ENCODE measurements at places on chromosomes 2 and 18. TPM values are rescaled to one million over a fixed set of nuclear protein-coding genes. Genes with fewer than 3 reads are reported as not detected.

The MC4R gene
- 0.35 TPM for total RNA-seq

The KCNIP3 gene
- total RNA-seq: 4.9 TPM

- peak overlapping the region; percentile 62 for H3K27ac ChIP-seq
- peaks cover 34% of the 10 kb centered on the region for H3K4me1 ChIP-seq
- DNase-seq: no peak
- no peaks in the 10 kb centered on the region for H3K36me3 ChIP-seq
Measured at GRCh38 chr18:21117409-21118131, 6.0 kb upstream of the ROCK1 start.

DNA sequence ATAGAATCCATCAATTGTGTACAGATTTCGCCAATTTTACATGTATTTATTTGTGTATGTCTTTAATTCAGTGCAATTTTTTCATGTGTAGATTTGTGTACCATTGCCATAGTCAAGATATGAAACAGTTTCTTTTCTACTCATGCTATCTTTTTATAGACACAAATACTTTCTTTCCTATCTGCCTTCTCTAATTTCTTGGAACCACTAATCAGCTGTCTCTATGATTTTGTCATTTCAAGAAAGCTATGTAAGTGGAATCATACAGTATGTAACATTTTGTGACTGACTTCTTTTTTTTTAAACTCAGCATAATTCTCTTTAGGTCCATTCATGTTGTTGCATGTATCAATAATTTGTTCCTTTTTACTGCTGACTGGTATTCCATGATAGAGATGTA lies 33.3 kb downstream of the KIAA1328 start:
- no peaks in the 10 kb centered on the region for H3K27me3 ChIP-seq
- H3K27ac ChIP-seq: no peak overlapping the region
- H3K4me1 ChIP-seq: no peaks in the 10 kb centered on the region
- no peaks in the 10 kb centered on the region for H3K36me3 ChIP-seq
- no peak for DNase-seq

- H3K27ac ChIP-seq: no peak overlapping the region
- H3K4me3 ChIP-seq: no peak overlapping the region
- H3K27me3 ChIP-seq: no peaks in the 10 kb centered on the region
- DNase-seq: no peak
Measured at GRCh38 chr2:10002109-10002508, 41.2 kb upstream of the KLF11 start.

- H3K27me3 ChIP-seq: no peaks in the 10 kb centered on the region
- peaks cover 83% of the 10 kb centered on the region for H3K4me1 ChIP-seq
- no peak overlapping the region for H3K4me3 ChIP-seq
- no peak overlapping the region for H3K27ac ChIP-seq
Measured at GRCh38 chr2:28754321-28754720, 2.7 kb downstream of the PPP1CB start.

Data from spleen (tissue), 13 donors.